ENCODE measurements at places on chromosomes 3 and 15.

- DNase-seq, result no peak
Measured at GRCh38 chr3:66299891-66300290, 79.1 kb downstream of the SLC25A26 start.

- DNase-seq, result no peak
Measured at GRCh38 chr3:190101320-190102011, 19.2 kb downstream of the P3H2 start.

DNA sequence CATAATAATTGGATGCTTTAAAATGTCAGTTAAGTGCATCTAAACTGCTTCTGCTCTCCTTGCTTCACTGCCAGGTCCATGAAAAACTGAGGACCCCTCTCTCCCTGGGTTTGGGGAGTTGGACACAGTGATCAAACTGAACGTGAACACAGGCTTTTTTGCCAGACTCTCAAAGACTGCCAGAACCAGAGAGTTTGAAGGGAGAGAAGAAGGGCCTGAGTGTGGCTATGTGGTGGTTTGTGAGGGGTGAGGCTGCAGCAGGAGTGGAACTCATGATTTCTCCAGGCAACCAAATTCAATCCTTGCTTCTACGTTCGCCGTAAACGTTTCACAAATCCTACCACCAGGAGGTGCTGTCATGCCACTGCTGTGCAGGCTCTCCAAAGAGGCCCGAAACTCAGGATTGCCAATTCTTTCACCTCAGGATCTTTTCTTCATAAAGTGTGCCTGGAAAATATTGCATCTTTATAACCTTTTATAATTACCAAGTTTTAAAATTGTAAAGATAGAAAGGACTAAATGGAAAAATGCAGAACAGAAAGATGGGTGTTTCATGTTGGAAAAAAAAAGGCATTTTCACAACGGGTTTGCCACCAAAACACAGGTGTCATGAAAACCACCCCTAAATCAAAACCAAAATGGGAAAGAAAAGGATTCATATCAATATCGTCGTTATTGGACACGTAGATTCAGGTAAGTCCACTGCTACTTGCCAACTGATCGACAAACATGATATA lies 19.7 kb downstream of the TM4SF4 start:
- peak; percentile 77 for DNase-seq

- DNase-seq, result no peak
Measured at GRCh38 chr15:25582886-25583285, 144.1 kb upstream of the UBE3A start.

- no peak for DNase-seq
Measured at GRCh38 chr3:129587566-129588210, 18.8 kb downstream of the PLXND1 start.

- DNase-seq, result no peak
Measured at GRCh38 chr3:99969136-99969535, 145.2 kb downstream of the FILIP1L start.

DNA sequence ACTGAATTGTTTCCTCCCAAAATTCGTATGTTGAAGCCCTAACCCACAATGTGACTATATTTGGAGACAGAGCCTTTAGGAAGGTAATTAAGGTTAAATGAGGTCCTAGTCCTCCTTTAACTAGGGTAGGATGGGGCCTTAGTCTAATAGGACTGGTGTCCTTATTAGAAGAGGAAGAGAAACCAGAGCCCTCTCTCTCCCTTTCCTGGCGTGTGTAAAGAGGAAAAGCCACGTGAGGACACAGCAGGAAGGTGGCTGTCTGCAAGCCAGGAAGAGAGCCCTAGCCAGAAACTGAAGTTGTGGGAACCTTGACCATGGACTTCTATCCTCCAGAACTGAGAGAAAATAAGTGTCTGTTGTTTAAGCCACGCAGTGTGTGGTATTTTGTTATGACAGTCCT lies 94.3 kb downstream of the OXNAD1 start:
- no peak for DNase-seq

Data from Ammon's horn (tissue), 1 donor.